ENCODE measurements at places on chromosomes 16 and 17.

GRCh38 chr16:84421081-84421937 lies 53.0 kb downstream of the ATP2C2 start:
- no peak for DNase-seq

- DNase-seq = no peak
Measured at GRCh38 chr16:46728806-46729205, 19.3 kb downstream of the MYLK3 start.

DNA sequence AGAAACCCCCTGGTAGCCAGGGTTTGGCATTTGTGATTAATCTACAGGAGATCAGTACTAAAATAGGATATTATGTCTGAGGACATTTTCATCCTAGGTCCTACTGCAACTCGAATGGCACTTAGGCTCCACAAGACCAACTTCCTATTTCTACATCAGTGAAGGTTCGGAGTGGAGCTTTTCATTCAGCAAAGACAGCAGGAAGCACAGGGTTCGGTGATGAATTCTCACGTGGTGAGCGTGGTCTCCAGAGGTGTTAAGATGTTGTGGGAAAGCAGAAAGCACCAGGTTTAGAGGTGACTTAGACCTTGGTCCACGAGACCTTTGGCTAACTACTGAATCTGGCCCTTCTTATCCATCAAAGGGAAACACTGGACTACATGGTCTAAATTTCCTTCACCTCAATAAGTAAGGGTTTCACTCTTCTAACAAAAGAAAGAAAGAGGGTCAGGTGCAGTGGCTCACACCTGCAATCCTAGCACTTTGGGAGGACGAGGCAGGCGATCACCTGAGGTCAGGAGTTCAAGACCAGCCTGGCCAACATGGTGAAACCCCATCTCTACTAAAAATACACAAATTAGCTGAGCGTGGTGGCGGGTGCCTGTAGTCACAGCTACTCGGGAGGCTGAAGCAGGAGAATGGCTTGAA lies 13.9 kb upstream of the HELZ start:
- DNase-seq = no peak

DNA sequence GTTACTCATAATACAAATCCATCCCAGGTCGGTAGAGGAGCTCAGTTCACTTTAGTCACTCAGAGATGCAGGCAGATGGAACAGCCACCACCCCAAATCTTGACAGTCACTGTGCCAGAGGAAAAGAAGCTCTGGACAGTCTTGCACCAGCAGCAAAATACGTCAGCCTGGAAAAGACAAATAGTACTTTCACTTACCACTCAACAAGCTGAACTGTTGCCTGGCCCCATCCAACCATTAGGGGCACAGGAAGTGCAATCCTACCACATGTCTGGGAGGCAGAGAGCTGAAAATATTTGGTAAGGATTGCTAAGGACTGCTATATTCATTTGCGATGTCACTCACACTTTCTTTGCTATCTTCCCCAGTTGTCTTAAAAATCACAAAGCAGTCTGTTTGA lies 239.1 kb upstream of the TOX3 start:
- no peak for DNase-seq

DNA sequence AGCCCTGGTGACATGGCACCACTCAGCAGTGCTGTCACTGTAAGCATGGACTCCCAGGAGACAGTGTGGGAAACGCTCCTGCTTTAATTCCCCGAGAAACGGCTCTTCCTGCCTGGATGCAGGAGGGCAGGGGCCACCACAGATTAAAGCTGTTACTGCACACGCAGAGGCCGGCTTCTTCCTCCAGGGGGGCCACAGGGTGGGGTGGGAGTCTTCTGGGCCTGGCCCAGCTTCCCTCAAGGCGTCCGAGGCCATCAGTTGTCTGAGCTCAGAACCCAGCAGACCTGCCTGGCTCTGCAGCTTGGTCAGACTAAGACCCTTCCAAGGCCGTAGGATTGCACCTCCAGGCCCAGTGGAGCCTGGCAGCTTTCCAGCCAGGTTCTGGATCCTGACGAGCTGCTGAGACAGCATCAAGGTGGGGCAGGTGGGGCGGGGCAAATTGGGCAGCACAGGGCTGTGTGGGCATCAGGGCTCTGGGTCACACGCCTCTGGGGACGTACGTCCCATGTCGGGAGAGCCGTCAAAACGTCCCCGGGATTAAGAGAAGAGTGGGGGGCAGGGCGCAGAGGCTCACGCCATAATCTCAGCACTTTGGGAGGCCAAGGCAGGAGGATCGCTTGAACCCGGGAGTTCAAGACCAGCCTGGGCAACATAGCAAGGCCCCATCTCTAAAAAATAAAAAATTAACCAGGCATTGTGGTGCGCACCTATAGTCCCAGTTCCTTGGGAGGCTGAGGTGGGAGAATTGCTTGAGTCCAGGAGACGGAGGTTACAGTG lies 5.0 kb upstream of the CAPN15 start:
- DNase-seq = no peak

GRCh38 chr17:28370744-28371103 lies 617 bp upstream of the VTN start:
- no peak for DNase-seq

DNA sequence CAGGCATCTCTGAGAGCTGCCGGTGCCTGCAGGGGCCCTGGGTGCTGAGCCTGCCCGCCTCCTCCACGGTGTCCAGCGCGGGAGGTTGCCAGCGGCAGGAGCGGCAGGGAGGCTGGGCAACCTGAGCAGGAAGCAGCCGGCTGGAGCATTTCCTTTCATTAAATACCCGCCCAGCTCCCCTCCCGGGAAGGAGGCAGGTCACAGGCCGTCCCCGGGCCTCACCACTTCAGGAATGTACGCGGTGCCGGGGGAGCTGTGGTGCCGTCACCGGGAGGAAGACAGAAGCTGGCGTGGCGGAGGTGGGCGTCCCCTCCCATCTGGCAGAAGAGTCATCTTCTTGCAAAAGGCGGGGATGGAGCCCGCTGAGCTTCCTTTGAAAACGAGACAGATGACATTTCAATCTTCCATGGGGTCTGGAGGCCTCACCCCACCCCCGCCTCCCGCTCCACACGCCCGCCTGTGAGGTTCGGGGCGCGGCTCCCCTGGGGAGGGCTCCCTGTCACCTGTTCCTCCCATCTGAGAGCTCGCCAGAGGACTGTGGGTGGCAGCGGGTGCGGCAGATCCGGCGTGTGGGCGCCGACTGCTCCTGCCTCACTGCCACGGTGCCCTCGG lies 16.0 kb downstream of the SOX8 start:
- peak; percentile 46 for DNase-seq

DNA sequence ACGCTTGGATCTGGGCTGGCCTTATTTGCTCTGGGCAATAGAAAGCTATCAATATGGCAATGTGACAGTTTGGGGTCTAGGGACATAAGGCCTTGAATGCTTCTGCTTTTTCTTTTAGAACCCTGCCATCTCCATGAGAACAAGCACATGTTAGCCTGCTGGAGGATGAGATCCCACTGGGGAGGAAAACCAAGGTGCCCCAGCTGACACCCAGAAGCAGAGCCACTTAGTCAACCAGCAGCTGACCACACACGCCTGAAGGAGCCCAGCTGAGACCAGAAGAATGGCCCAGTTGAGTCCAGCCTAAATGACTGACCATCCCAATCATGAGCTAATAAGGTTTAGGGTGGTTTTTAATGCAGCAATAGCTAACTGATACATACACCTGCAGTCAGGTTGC lies 171.2 kb downstream of the AHSP start:
- DNase-seq = no peak

- no peak for DNase-seq
Measured at GRCh38 chr17:18138065-18138749, 29.7 kb downstream of the MYO15A start.

- DNase-seq = no peak
Measured at GRCh38 chr16:49883076-49884014, 27.4 kb upstream of the ZNF423 start.

GRCh38 chr17:33942414-33942813 lies 312.7 kb upstream of the CCL2 start:
- DNase-seq = no peak

GRCh38 chr17:20120836-20121235 lies 111.7 kb downstream of the SPECC1 start:
- no peak for DNase-seq

GRCh38 chr17:17151055-17151454 lies 55.1 kb downstream of the PLD6 start:
- no peak for DNase-seq

DNA sequence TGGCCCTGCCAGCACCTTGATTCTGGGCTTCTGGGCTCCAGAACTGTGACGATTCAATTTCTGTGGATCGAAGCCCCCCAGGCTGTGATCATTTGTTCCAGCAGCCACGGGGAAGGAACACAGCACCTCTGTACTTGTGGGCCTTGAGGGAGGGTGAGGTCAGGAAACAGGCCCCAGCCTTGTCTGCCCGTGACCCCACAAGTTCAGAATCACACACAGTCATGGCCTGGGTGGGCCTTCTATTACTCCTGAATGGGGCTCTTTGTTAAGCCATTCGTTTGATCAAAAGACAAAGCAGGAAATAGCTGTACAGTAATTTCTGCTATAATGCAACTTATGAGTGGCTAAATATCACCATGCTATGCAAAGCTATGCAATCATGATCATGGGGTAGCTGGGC lies 10.1 kb downstream of the ST6GALNAC2 start:
- no peak for DNase-seq

GRCh38 chr17:13008461-13008860 lies 9.4 kb downstream of the ELAC2 start:
- no peak for DNase-seq

DNA sequence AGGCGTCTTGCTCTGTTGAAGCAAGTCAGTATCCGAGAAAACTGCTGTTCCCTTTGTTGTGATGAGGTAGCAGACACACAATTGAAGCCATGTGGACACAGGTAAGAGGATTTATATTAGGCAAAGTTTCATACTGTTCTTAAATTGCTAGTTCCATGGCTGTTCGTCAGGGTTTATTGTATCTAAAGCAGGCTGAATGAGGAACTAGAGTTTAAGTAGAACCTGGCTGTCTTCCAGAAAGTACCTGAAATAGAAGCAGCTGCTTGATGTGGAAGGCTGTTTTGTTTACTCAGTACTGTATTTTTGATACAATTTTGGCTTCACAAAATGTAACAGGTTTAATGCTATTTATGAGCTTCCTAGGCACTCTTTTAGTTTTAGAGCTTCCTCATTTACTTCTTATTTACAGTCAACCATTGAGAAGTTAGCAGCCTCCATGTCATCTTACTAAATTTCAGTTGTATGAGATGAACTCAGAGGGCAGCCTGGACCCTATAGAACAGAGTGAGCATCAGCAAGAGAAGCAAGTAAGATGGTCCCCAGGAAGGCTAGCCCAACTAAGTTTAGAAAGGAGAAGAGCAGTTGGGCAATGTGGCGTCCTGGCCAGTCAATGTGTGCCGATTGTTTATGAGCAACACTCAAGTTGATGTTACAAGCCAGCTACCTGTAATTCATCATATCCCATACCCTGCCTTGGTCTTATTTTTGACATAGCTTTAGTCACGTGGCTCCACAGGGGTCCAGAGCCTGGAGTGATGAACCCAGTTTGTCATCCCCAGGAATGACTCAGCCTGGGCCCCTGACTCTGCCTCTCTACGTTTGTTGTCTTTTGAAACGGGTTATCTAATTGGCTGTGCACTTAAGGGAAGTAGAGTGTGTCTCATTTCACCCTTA lies 9.7 kb upstream of the ARL2BP start:
- no peak for DNase-seq

- DNase-seq = peak; percentile 51
Measured at GRCh38 chr16:89700649-89701424, 668 bp downstream of the SPATA2L start.

DNA sequence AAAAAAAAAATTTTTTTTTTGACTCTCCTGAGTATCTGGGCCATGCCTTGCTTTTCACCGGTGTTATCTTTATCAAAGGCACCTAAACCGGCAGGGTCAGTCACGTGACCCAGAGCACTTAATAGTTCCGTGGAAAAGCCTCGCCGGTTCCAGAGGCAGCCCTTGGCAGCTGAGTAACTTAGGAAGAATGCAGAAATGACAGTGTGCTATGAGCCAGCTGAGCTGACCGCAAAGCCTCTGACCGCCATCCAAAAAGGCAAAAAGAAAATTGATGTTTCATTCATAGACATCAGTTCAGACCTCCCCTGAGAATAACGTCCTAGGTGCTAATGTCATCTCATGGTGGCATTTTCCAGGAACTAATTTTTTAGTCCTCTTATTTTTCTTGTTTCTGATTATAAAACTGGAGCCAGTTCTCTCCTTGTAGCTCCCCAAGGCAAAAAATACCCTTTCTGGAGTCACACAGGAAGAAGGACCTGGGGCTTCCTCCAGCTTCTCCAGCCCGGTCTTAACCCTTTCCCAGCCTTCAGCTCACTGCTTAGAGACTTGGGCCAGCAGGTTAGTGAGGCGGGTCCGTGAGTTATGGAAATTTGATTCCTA lies 122.6 kb downstream of the SOCS1 start:
- peak; percentile 79 for DNase-seq

DNA sequence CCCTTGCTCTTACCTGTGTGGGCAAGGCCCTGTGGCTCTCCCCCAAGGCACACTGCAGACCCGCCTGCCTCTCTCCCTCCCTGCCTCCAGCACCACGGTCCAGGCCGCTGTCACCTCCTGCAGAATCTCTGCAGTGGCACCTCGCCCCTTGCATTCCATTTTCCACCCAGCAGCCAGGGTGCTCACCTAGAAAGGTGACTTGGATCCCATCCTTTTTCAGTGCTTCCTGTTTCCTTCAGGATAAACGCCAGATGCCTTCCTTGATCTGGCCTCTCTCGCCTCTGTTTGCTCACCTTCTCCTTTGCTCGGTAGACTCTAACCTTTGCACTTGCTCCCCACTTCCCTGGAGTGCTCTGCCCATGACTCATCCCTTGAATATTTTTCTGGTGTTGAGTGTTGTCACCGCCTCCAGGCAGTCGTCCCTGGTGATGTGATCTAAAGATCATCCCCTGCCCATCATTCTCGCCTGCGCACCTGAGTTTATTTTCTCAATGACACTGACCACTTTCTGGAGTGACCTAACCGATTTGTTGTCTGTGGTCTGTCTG lies 79.2 kb upstream of the LGALS9 start:
- no peak for DNase-seq

GRCh38 chr17:78144736-78145641 lies 1.2 kb upstream of the C17orf99 start:
- DNase-seq = no peak

DNA sequence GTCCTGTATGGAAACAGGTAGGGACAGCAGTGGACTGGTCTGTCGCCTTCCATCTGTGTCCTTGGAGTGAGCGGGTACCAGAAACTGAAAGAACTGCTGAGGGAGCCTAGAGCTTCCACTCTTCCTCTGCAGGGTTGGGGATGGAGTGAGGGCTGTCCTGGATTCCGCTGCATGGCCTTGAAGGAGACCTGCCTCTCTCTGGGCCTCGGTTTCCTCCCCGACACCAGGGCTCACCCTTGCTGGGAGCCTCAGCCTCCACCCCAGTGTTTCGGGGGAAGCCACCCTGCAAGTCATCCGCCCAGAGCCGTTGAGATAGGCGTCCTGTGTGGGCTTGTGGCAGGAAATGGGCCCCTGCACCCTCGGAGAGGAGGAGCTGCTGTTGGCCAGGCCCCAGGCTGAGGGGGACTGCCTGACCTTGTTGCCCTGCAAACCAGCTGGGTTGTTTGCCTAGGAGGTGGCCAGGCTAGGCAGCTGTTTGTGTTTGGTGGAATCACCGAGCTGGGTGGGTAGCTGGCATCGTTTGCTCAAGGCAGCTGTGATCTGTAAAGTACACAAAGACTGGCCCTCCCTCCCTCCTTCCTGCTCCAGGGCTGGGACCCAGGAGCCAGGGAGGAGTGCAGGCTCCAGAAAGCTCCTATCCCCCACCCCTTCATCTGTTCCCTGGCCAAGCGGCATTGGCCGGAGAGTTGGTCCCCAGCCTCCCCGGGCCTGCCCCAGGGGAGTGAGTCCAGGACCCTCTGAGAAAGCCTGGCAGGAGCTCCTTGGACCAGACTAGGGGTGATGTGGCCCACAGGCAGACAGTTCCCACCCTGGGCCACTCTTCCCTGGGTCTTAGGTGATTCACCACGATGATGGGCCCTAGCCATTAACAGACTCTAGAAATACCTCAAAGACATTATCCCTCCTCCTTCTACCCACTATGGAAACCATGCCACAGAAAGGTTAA lies 1.3 kb downstream of the RAB37 start:
- no peak for DNase-seq
